Fibroblast of skin of scalp (primary cell): ENCODE measurements at places on chromosomes 6 and 20.

GRCh38 chr20:16260911-16261310 is 312.3 kb downstream of the KIF16B start:
- DNase-seq, result peak; percentile 86

DNA sequence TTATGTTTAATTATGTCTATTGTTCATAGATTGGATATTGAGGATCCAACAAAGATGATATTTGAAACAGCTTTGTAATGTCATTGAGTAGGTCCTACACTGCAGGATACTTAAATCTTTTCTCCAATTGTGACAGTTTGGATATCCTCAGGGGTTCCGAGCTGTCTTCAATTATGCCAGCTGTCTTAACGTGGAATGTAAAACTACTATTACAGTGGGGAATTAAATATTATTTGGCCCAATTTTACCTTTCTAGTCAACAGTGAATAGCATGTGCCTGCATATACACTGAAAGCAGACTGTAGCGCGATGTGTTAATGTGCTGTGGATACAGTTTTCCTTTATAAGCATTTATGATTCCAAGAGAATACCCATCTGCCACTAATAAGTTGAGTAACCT is 156.9 kb downstream of the GRIK2 start:
- DNase-seq, result no peak

GRCh38 chr6:158835616-158836221 is 16.6 kb upstream of the EZR start:
- DNase-seq, result no peak

GRCh38 chr6:13305288-13305687 is 23.0 kb downstream of the TBC1D7 start:
- no peak for DNase-seq

GRCh38 chr20:19978511-19979210 is 38.5 kb upstream of the NAA20 start:
- no peak for DNase-seq

- no peak for DNase-seq
These were observed 11.5 kb downstream of the RNF217 start for GRCh38 chr6:124973780-124974179.

GRCh38 chr6:108853077-108853476 is 4.9 kb downstream of the ARMC2 start:
- DNase-seq, result no peak

GRCh38 chr6:4289770-4290320 is 154.5 kb upstream of the ECI2 start:
- DNase-seq, result no peak

DNA sequence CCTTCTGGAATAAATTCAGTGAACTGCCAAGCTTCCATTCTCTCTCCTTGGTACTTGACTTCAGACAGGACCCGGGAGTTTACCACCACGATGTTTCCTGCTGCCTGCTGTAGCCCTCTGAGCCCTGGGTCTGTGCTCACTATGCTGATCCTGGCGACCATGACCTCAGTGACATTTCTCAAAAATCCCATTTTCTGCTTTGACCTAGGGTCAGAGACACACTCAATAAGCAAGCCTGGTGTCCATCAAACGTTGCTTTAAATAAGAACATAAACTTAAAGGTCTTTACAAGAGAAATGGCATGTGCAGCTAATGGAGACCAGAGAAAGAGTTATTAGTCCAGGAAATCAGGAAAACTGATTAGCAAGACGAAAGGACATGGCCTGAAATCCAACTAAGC is 509.7 kb upstream of the SULF2 start:
- no peak for DNase-seq

DNA sequence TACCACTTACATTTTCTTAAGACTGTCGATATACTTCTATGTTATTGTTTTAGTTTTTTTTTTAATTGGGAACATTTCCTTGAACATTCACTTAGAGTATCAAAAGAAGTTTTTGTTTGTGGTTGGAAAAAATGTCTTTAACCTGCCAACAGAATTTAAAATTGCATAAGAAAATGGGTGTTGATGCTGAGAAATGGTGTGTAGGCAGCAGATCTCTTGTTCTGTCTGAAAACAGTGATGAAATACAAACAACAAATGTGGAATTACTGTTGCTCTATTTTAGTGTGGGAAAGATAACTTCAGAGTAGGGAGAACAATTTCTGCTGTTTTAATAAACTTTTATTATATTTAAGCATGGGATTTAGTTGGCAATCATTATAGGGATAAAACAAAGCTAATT is 293.5 kb downstream of the CDKAL1 start:
- DNase-seq, result peak; percentile 43

GRCh38 chr6:164528539-164528938 is 780.9 kb downstream of the C6orf118 start:
- DNase-seq, result no peak

- no peak for DNase-seq
These were observed 812 bp upstream of the SMIM13 start for GRCh38 chr6:11092668-11093375.

DNA sequence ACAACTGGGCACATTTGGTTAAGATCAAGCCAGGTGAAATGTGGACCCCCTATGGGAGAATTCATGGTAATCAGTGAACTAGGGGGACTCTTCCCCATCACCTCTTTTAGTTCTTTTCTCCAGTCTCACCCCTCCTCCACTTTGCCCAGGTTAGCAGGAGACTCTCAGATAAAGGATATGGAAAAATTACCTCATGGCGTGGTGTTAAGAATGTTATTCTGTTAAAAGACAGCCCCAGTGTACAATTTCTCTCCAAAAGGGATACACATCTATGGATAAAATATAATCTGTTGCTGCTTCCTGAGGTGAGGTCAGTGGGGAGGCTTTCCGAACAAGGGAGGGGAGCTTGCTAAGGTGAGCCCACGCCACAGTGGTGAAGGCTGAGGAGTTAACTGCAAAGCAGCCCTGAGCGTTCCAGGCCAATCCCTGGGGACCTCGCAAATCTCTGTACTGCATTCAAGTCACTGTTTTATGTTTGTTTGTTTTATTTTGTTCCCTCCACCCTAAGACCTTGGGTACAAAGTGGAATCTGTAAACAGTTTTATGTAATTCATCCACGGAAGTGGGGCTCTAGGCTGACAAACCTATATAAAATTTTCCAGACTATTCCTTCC is 52.0 kb downstream of the ADGRF1 start:
- DNase-seq, result no peak

GRCh38 chr6:134134654-134135053 is 82.2 kb upstream of the SLC2A12 start:
- no peak for DNase-seq

DNA sequence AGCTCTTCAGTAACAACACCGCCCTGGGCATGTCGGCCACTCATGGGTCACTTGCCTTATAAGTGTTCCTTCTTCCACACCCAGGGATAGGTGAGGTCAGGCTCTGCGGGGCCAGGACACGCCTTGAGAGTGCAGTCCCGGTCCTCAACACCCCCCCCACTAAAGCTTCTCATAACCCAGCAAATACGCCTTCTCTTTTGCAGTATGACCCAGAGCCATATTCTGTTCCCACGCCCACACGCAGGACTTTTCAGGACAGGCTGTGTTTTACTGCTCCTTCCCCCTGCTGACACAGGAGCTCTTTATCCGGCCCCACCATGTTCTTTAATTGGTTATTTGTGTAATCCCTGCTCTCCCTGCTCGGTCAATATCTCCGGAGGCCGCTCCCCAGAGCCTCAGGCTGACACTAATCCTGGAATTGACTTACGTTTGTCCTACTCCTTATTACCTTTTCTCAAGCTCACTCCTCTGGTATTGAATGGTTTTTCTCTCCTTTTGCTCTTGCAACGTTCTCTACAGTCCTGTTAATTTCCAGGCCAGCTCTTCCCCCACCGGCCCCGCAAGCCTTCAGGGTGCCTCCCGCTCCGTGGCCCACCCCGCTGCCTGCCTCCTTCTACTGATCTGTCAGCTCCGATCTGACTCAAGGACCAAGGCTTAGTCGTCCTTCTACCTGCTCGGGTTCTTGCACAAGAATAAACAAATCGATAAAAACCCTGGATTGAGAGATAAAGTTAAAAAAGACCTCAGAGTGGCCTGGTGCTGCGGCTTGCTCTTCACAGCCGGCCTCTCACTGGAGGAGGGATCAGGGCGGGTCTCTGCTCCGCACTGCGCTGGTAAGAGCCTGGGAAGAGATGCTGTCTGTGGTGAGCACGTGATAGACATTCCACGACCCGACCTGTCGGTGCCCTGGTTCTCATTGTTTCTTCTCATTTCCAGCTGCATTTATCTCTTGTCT is 357.5 kb downstream of the ZFAND3 start:
- DNase-seq, result no peak

DNA sequence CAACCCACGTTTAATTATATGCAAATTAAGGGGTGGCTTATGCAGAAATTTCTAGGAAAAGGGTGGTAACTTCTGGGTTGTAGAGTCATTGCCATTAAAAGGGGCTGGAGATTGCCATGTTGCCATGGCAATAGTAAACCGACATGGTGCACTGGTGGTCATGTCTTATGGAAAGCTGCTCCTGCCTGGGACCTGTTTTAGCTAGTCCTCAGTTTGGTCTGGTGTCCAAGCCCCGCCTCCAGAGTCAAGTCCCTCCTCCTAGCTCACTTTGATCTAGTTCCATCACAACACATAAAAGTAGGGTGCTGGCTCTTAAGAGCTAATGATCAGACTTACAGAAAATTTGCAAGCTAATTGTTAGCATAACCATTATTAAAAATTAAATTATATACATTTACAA is 5.3 kb downstream of the SLC22A2 start:
- no peak for DNase-seq

DNA sequence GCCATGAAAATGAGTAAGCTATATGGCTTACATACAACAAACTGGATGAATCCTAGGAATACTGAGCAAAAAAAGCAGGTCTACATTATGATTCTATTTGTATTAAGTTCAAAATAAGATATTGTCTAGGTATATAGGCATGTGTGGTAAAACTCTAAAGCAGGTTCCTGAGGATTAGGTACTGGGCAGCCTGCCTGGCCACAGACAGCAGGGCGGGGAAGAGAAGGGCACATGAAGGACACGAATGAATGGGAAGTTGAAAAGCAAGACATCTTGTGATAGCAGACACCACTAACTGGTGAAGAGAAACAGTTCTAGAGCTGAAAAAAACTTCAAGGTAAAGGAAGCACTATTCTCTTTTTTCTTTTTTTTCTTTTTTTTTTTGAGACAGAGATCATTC is 72.6 kb upstream of the SLC4A11 start:
- no peak for DNase-seq

- no peak for DNase-seq
These were observed 2.3 kb downstream of the LINC00237 start for GRCh38 chr20:21103582-21104465.

GRCh38 chr20:47007826-47008655 is 113.4 kb downstream of the EYA2 start:
- DNase-seq, result no peak

- no peak for DNase-seq
These were observed 63.6 kb upstream of the SIRPA start for GRCh38 chr20:1831606-1832005.

- no peak for DNase-seq
These were observed 656.3 kb upstream of the NOX3 start for GRCh38 chr6:156111913-156112312.

DNA sequence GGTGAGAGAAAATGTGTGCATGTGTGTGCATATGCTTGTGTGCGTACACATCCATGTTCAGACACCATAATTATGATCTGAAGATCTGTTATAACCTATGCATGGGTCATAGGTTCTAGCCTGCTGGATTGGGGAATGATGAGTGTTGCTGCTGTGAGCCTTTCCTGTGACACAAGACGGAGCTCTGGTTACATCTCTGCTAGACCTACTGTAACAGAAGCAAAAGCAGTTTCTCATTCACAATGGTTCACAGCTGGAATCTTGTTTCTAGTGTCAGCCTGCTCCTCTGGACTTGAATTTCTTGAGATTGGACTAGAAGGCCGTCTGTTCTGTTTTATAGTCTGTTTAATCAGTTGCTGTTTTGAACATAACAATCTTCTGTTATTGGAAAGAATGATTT is 40.1 kb downstream of the DEFB114 start:
- no peak for DNase-seq

GRCh38 chr6:69164564-69165229 is 529.6 kb downstream of the ADGRB3 start:
- DNase-seq, result no peak
